ENCODE measurements at places on chromosomes 5 and 9. TPM values are rescaled to one million over a fixed set of nuclear protein-coding genes. Genes with fewer than 3 reads are reported as not detected.

The SLC34A1 gene
- total RNA-seq, result not detected

The SLCO6A1 gene
- not detected for total RNA-seq

The ST8SIA4 gene
- 20.4 TPM for total RNA-seq

The LRRC19 gene
- not detected for total RNA-seq

The OBP2B gene
- total RNA-seq, result not detected

The GDNF gene
- not detected for total RNA-seq

The HRH2 gene
- not detected for total RNA-seq

The LHX6 gene
- total RNA-seq, result not detected

The PPIC gene
- not detected for total RNA-seq

The PROB1 gene
- total RNA-seq, result 0.78 TPM

- no peak overlapping the region for H3K27ac ChIP-seq
- H3K4me1 ChIP-seq, result no peaks in the 10 kb centered on the region
- DNase-seq, result no peak
Observed at GRCh38 chr5:103657301-103657700, 94.7 kb upstream of the NUDT12 start.

- DNase-seq, result no peak
- H3K36me3 ChIP-seq, result no peaks in the 10 kb centered on the region
- H3K4me1 ChIP-seq, result no peaks in the 10 kb centered on the region
- no peak overlapping the region for H3K4me3 ChIP-seq
- no peaks in the 10 kb centered on the region for H3K27me3 ChIP-seq
- H3K27ac ChIP-seq, result no peak overlapping the region
Observed at GRCh38 chr5:80268916-80269315, 13.1 kb upstream of the SERINC5 start.

GRCh38 chr9:96487949-96488348 is 38.0 kb downstream of the HABP4 start:
- no peaks in the 10 kb centered on the region for H3K27me3 ChIP-seq
- H3K27ac ChIP-seq, result no peak overlapping the region
- peaks cover 12% of the 10 kb centered on the region for H3K4me1 ChIP-seq
- H3K36me3 ChIP-seq, result no peaks in the 10 kb centered on the region
- no peak overlapping the region for H3K4me3 ChIP-seq

- no peaks in the 10 kb centered on the region for H3K4me1 ChIP-seq
- H3K36me3 ChIP-seq, result no peaks in the 10 kb centered on the region
- H3K27ac ChIP-seq, result no peak overlapping the region
- no peaks in the 10 kb centered on the region for H3K27me3 ChIP-seq
- DNase-seq, result no peak
- H3K4me3 ChIP-seq, result no peak overlapping the region
Observed at GRCh38 chr9:87469793-87470465, 27.7 kb upstream of the DAPK1 start.

DNA sequence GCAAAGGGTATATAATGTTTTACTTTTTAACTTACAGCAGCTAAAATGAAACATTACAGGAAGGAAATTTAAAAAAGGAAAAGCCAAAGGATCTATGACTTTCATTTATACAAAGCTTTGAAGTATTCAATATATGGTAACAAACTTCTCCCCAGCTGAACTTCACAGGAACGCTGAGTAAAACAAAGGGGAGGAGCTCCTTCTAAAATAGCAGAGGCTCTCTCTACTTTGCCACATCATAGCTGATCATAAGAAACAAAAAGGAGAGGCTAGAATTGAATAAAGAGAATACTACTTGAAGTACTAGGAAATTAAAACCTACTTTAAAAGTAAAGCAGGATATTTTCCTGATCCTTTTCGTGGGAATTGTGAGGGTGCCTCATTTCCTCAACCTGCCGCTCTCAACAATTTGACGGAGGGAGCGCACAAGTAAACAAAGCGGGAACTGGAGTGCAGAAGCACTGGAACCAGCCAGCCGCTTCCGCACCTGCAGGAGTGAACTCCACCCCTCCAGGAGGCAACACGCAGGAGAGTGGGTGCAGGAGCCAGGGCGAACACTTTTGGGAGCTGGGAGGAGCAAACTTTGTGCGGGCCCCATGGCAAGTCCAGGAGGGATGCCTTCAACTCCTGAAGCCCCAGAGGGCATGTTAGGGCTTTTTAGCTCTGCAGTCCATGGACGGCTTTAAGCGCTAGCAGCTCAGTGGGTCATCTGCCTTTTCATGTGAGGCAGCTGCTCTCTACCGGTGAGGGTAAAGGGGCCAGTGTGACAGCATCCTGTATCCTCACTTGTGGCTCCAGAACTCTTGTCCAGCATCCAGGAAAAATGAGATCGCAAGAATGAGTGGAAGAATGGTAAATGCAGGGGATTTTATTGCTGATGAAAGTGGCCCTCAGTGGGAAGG is 757.4 kb downstream of the PTPRD start:
- H3K36me3 ChIP-seq, result no peaks in the 10 kb centered on the region
- no peak overlapping the region for H3K4me3 ChIP-seq

DNA sequence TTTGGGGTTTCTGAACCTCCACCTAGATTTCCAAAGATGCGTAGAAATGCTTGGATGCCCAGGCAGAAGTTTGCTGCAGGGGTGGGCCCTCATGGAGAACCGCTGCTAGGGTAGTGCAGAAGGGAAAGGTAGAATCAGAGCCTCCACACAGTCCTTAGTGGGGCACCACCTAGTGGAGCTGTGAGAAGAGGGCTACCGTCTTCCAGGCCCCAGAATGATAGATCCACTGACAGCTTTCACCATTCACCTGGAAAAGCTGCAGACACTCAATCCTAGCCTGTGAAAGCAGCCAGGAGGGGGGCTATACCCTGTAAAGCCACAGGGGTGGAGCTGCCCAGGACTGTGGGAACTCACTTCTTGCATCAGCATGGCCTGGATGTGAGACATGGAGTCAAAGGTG is 13.3 kb upstream of the HSDL2 start:
- no peaks in the 10 kb centered on the region for H3K27me3 ChIP-seq

GRCh38 chr5:108101130-108101529 is 280.8 kb downstream of the FBXL17 start:
- no peaks in the 10 kb centered on the region for H3K36me3 ChIP-seq
- no peak overlapping the region for H3K4me3 ChIP-seq
- no peaks in the 10 kb centered on the region for H3K4me1 ChIP-seq
- H3K27ac ChIP-seq, result no peak overlapping the region
- H3K27me3 ChIP-seq, result no peaks in the 10 kb centered on the region
- no peak for DNase-seq

DNA sequence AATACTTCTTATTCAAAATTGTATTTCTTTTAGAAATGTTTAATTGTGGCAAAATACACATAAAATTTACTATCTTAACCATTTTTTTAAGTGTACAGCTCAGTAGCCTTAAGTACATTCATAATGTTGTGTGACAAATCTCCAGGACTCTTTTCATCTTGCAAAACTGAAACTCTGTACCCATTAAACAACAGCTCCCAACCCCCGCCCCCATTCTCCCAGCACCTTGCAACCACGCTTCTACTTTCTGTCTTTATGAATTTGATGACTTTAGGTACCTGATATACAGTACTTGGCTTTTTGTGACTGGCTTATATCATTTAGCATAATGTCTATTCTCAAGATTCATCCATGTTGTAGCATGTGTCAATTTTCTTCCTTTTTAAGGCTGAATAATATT is 2.8 kb upstream of the IL5 start:
- no peak overlapping the region for H3K27ac ChIP-seq
- no peaks in the 10 kb centered on the region for H3K4me1 ChIP-seq
- H3K27me3 ChIP-seq, result no peaks in the 10 kb centered on the region
- H3K36me3 ChIP-seq, result no peaks in the 10 kb centered on the region
- no peak for DNase-seq

DNA sequence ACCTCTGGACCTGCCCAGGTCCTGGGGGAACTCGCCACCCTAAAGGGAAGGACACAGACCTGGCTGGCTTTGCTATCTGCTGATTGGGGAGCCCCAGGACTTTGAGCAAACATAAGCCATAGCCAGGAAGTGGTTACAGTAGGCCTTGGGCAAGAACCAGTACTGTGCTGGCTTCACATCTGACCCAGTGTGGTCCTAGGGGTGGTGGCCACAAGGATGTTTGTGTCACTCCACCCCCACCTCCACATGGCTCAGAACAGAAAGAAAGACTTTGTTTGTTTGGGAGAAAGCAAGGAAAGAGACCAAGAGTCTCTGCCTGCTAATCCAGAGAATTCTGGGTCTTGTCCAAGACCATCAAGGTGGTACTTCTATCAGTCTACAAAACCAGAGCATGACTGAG is 334.2 kb downstream of the SPOCK1 start:
- no peaks in the 10 kb centered on the region for H3K4me1 ChIP-seq
- no peak overlapping the region for H3K4me3 ChIP-seq

DNA sequence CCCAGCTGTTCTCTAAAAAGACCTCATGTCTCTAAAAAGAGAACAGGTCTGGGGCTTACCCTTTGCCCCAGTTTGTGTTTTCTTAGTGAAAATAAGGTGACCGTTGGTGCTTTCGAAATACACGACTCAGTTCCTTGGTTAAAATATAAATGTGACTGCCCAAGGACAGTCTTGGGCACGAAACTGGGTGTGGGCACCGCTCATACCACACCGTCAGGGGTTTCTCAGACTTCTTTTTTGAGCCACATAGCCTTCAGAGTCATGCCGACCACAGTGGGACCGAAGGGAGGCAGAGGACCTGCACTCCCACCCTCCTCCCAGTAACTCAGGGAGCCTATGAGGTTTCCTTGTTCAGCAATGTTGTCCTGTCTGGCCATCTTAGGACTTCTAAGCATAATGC is 6.5 kb downstream of the SNX18 start:
- no peaks in the 10 kb centered on the region for H3K36me3 ChIP-seq
- DNase-seq, result no peak
- H3K27ac ChIP-seq, result no peak overlapping the region
- H3K4me1 ChIP-seq, result no peaks in the 10 kb centered on the region
- no peaks in the 10 kb centered on the region for H3K27me3 ChIP-seq
- no peak overlapping the region for H3K4me3 ChIP-seq

GRCh38 chr5:167688341-167689130 is 602.9 kb upstream of the WWC1 start:
- no peak for DNase-seq
- H3K27me3 ChIP-seq, result no peaks in the 10 kb centered on the region
- H3K36me3 ChIP-seq, result no peaks in the 10 kb centered on the region
- H3K27ac ChIP-seq, result no peak overlapping the region
- H3K4me3 ChIP-seq, result no peak overlapping the region
- no peaks in the 10 kb centered on the region for H3K4me1 ChIP-seq

- no peak overlapping the region for H3K4me3 ChIP-seq
- H3K27me3 ChIP-seq, result no peaks in the 10 kb centered on the region
- no peaks in the 10 kb centered on the region for H3K36me3 ChIP-seq
- no peak overlapping the region for H3K27ac ChIP-seq
- peak; percentile 73 for DNase-seq
Observed at GRCh38 chr5:133746834-133747233, 134.5 kb upstream of the FSTL4 start.

DNA sequence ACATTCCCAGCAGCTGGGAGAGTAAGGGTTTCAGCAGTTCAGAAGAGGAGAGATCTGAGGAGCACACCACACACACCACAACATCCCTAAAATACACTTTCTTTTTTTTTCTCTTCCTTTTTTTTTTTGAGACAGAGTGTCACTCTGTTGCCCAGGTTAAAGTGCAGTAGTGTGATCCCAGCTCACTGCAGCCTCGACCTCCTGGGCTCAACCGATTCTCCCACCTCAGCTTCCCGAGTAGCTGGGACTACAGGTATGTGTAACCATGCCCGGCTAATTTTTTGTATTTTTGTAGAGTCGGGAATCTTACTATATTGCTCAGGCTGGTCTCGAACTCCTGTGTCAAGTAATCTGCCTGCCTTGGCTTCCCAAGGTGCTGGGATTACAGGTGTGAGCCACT is 9.7 kb upstream of the UBAP1 start:
- no peaks in the 10 kb centered on the region for H3K27me3 ChIP-seq
- H3K36me3 ChIP-seq, result no peaks in the 10 kb centered on the region
- no peak overlapping the region for H3K27ac ChIP-seq
- peaks cover 10% of the 10 kb centered on the region for H3K4me1 ChIP-seq
- no peak for DNase-seq
